Sciatic nerve (tissue), 2 donors: ENCODE measurements at places on chromosomes 2 and 18. TPM values are rescaled to one million over a fixed set of nuclear protein-coding genes. Genes with fewer than 3 reads are reported as not detected.

DNA sequence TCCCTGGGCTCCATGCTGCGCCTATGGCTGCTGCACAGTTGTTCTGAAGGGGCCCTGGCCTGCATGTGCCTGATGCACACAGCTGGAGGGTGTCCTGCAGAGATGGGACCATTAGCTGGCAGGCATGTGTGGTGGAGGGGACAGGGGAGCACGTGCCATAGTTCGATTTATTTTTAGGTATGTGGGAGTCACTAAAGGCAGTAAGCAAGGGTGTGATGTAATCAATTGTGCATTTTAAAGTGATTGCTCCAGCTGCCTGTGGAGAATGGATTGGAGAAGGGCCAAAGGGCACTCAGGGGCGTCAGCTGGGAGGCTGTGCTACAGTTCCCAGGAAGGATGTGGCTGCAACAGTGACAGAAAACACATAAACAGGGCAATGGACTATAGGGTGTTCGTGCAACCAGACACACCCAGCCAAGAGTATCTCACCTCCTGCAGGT, 205.1 kb downstream of the ARL4C start:
- DNase-seq, result no peak

DNA sequence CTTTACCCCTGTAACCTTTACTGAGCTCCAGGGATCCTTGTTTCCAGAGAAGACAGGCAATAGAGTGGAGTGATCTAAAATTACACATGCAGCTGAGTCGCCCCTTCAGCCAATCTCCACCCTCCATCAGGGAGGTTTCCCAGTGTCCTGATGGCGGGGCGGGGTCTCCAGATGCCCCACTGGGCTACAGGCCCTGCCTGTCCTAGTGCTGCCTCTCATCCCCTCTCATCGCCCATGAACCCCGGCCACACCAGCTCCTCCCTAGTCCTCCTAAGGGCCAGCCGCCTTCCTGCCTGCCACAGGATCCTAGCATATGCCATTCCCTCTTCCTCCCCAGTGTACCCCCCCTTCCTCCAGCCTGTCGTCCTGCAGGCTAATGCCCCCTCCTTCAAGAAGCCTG, 144.1 kb upstream of the GLI2 start:
- no peak for DNase-seq

DNA sequence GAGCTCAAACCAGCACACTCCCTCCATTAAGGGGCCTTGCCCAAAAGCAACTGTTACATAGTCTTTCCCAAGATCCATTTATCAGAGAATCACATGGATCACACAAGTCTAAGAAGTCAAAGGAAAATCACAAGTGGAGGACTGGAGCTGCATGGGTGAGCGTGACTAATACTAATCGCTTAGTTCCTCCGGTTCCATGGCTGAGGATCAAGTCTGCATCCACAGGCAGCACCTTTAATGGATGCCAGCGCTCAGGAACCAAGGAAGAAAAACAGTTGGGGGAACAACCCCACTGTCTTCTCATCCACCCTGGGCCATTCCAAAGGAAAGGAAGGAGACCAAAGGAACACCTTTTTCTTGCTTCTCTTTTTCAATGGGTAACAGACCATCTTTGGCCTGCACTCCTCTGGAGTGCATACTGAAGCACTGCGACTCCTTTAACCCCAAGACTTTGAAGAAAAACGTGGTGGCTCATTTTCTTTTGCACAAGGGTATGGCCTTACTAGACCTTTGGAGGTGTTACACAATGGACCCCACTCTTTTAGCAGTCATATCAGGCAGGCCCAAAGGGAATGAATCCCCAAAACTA, 9.2 kb upstream of the WDR33 start:
- no peak for DNase-seq

DNA sequence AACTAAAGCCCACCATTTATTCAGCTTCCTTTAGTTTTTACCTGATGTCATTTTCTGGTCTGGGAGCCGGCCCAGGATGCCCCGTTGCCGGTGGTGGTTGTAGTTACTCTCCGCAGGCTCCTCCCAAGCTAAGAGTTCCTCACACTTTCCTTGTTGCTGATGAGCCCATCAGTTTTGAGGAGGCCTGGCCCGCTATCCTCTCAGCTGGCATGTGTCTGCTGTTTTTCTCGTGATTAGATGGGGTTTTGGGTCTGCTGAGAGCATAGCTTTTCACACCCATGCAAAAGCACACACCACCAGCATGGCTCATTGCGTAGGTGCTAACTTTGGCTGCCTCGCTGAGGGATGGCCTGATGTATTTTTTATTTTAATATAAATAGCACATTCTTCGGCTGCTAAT, 72.1 kb downstream of the PSMG2 start:
- no peak for DNase-seq

Gene NPHP1
- 8.3 TPM for total RNA-seq

DNA sequence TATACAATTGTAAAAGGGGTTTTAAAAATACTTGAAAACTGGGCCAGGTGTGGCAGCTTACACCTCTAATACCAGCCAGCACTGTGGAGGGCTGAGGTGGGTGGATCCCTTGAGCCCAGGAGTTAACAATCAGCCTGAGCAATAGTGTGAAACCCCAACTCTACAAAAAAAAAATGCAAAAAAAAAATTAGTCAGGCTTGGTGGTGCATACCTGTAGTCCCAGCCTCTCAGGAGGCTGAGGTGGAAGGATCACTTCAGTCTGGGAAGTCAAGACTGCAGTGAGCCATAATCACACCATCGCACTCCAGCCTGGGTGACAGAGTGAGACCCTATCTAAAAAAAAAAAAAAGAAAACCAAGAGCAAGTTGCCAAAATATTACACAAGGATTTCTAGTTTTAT, 182.7 kb downstream of the UBE2E3 start:
- DNase-seq, result no peak

DNA sequence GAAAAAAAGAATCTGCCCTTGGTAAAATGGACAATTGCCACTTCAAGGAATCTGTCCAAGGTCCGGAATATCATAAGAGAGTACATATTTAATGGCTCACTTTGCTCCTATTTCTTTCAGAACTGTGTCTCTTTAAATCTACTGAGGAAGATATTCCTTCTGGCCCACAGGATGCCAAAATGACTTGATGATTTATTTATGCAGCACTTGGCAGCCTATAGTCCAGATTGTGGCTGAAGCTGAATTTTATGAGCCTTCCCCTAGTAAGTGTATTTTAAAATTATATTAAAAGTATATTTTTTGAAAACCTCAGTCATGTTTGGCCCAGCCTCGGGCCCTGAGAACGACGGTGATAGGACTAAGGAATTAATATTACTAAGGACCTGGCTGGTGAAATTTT, 465.1 kb upstream of the HNRNPA3 start:
- no peak for DNase-seq

Gene ARHGAP28
- 9.7 TPM for total RNA-seq

DNA sequence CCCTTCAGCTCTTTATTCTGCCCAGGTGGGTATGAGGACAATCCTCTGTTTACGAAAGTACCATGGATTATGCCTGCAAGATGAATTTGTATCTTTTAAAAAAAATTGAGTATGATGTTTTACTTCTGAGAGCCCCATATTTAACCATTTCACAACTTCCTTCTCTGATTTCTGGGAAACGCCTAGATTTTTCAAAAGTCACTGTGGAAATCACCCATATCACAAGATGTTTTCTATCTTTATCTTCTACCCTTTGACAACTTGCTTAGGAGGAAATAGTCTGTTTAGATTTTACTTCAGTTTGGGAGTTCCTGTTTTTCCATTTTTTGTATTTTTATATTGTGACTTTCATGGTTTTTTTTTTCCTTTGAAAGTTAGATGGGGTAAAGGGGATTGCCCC, 53.0 kb downstream of the ICOS start:
- no peak for DNase-seq

DNA sequence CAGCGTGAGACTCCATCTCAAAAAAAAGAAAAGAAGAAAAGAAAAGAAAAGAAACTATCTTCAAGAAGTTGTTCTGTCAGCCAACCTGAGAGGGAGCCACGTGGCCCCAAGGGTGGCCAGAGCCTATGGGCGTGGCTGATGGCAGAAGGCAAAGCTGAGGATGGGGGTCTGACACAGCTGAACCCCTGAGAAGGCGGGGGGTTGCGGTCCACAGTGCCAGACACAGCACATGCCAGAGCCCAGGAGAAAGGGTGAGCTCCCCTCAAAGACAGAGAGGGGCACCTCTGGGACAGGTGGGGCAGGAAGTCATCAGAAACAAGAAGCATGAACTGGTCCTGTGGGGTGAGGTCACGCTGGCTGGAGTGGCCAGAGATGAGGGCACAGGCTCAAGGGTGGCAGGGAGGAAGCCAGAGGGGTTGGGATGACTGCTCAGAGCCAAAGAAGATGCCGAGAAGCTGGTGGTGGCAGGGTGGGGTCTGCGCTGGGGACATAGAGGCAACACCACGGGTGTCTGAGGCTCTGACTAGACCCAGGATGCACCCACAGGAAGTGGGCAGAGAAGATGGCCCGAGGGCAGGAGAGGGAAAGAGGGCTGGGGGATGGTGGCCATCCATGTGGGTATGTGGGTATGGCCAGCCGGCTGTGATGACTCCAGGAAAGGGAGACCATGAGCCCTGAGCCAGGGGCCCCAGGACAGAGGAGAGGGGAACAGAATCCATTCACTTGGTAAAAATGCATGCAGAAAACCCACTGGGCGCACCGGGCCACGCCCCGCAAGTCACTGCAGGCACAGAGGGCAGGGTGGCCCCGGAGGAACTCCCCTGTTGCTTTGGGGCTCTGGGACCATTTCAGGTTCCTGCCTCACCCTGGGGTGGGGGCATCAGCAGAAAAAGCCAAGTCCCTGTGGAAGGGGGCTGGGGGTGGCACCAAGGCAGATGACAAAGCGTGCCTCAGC, 8.4 kb downstream of the KIF1A start:
- DNase-seq, result peak; percentile 35

- no peak for DNase-seq
Observed at GRCh38 chr2:205776720-205777119, 94.4 kb downstream of the NRP2 start.

GRCh38 chr18:3648641-3649040, 198.7 kb downstream of the TGIF1 start:
- no peak for DNase-seq

Gene STPG4
- total RNA-seq, result 0.89 TPM

Gene FBLN7
- 2.3 TPM for total RNA-seq

GRCh38 chr2:180385601-180386201, 378.6 kb upstream of the CWC22 start:
- DNase-seq, result no peak

Gene CXCR2
- total RNA-seq, result 9.1 TPM

Gene SH3BP4
- 26.7 TPM for total RNA-seq

Gene IGFBP5
- total RNA-seq, result 316 TPM

Gene ANKRD53
- 2.2 TPM for total RNA-seq

GRCh38 chr2:241844066-241844728, 14.5 kb downstream of the PDCD1 start:
- DNase-seq, result peak; percentile 89

- DNase-seq, result no peak
Observed at GRCh38 chr2:164115806-164116205, 380.0 kb upstream of the FIGN start.

Gene HJURP
- total RNA-seq, result 0.71 TPM

Gene HOXD12
- total RNA-seq, result not detected

DNA sequence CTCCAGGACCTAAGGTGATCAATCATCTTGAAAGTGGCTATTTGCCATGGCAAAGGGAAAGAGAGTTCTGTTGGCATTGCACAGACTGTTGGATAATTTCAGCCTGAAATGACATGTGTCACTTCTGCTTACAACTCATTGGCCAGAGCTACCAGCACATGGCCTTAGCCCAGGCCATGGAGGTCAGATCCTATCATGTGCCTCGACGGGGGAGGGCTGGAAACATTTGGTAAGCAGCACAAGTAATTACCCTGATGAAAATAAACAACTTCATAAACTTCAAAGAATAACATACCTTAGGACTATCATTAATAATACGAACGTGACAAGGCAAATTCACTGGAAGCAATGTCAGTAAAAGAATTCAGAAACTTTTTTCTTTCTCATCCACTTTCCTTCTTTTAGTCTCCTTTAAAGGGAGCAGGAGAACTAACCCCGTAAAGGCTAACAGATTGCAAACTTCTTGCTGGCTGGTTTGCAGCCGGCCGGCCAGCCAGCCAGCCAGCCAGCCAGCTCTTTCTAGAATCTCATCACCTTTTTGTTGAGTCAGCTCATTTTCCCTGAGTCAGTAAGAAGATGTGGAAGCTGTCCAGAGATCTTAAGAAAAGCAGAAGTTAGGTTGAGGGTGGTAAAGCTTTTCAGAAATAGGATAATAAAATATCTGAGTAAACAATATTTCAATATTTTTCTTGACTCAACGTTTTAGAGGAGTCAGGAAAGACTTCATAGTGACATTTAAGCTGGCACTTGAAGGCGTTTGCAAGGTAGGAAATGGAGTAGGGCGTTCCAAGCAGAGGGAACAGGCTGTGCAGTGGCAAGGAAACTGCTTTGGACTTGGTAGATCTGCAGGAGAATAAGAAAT, 31.9 kb downstream of the CNRIP1 start:
- no peak for DNase-seq

Gene GKN2
- total RNA-seq, result not detected

- DNase-seq, result no peak
Observed at GRCh38 chr2:206204710-206205109, 45.0 kb downstream of the EEF1B2 start.

GRCh38 chr18:9189491-9189890, 52.9 kb downstream of the ANKRD12 start:
- no peak for DNase-seq

- DNase-seq, result no peak
Observed at GRCh38 chr18:24396082-24396633, 1.5 kb downstream of the OSBPL1A start.

Gene FAM124B
- total RNA-seq, result 6.3 TPM

GRCh38 chr2:53828331-53828730, 31.4 kb downstream of the GPR75 start:
- no peak for DNase-seq

Gene CYS1
- total RNA-seq, result 9.3 TPM

DNA sequence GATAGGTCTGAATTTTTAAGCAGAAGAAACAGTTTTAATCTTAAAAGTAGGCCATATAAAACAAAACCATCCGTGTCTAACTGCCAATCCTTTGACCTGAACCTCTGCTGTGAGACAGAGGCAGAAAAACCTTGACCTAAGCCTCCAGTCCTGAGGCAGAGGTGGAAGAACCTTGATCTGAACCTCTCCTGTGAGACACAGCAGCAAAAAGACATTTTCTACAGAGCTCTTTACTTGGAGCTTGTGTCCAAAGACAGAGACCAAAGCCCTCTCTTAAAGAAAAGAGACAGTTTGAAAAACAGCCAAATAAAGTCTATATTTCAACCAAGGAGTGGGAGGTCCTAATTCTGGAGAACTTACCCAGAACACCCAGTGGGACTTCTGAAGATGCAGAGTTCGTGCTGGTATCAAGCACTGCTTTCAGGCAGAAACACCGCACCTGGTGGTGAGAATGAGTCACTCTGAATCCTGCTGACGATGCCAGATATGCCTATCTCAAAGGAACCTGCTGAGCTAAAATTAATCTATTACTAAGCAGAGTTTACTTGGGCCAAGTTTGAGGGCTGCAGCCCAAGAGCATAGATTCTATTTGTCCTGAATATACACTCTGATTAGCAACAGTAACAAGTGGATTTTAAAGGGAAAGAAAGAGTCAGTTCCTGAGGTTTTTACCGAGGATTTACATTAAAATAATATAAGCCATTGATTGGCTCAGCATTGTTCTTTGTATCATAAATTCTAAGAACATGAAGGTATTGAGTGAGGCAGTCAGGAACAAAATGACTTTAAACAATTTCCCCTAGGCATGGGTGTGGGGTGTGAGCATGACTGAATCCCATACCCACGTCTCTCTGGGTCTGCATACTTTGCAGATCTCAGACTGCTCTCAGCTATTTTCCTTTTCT, 806.4 kb downstream of the TRIB2 start:
- DNase-seq, result no peak
